Stimulated activated CD8-positive, alpha-beta memory T cell treated with anti-CD3 and anti-CD28 coated beads, Interleukin-4, amount 100 ng/mL, for 4 hours (primary cell): ENCODE measurements at places on chromosomes 3 and 15.

- DNase-seq, result no peak
Observed at GRCh38 chr15:100592898-100593297, 9.1 kb downstream of the LINS1 start.

DNA sequence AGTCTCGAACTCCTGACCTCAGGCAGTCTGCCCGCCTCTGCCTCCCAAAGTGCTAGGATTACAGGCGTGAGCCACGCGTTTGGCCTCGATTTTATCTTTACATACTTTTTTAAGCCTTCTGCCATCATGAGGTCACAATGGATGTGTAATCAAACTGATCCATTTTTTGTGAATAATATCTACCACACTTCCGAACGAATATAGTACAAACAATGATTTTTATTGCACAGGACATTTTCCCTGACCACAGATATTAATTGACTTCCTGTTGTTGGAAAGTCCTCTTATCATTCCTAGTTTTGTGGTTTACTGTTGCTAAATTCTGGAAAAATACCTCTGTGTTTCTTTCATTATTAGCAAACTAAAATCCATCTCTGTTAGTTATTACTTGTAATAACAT, 68.9 kb downstream of the MINDY2 start:
- DNase-seq, result no peak

DNA sequence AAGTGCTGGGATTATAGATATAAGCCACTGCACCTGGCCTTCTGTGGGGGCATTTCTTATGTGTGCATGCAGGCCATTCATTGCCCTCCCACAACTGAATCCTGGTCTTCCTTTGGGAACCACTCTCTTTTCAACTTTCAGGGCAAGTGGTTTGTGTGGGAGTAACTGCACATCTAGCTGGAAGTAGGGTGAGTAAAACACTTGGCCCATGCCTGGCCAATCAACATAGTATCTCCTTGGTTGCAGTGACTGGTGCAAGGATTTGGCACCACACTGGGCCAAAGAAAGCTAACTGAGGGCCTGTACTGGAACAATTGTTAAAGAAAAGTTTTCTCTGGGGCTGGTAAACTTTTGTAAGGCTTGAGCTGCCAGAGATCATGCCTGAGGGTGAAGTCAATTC, 189.2 kb upstream of the FEZF2 start:
- no peak for DNase-seq

DNA sequence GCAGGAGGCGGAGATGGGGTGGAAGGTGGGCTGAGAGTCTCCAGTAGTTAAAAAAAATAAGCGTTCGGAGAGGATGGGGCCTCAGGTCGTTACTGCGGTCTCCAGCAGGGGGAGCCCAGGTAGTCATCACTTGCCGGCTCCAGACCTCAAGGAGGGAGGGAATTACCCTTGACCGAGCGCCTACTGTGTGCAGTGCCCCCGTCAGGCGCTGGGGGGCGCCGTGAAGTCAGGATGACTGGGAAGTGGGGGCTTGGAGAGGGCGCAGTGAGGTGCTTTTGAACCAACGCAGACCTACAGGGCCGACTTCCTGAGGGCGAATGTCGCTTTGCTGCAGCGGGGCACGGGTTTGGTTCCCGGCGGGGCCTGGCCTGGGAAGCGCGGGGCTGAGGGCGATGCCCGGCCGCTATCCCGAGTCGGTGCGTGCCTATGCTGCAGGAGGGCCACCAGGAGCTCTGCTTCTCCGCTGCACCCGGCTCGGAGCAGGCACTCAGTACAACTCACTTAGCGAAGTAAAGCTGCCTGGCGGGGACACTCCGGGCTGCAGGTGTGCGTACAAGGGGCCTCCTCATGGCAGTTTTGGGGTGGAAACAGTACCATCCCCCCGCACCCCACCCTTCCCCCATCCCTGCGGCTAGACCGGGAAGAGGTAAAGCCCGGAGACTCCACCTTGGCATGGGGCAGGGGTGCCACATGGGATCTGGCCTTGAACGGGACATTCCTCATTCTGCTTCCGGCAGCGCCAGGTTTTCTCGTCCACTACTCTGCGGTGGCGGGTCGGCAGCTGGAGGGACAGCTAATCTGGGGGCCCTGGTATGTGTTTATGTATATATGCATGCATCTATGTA, 79.8 kb downstream of the RHCG start:
- DNase-seq, result peak; percentile 39

DNA sequence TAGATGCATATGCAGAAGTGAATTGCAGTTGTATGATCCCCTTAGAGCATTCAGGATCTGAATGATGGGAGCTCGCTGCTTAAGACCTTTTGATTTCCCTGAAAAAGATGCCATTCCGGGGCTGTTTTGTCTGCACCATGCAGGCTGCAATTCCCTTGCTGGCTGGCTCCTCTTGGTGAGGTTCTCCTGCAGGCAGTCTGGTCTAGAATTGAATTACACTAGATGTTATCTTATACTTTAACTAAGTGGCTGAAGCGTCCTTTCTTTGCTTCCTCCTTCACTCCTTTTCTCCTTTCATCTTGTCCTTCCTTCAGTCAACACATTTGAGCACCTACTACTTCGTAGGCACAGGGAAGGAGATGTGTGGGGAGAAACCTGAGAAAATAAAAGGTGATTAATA, 18.6 kb upstream of the MYZAP start:
- DNase-seq, result no peak

GRCh38 chr15:88613074-88613944, 7.8 kb upstream of the AEN start:
- no peak for DNase-seq

DNA sequence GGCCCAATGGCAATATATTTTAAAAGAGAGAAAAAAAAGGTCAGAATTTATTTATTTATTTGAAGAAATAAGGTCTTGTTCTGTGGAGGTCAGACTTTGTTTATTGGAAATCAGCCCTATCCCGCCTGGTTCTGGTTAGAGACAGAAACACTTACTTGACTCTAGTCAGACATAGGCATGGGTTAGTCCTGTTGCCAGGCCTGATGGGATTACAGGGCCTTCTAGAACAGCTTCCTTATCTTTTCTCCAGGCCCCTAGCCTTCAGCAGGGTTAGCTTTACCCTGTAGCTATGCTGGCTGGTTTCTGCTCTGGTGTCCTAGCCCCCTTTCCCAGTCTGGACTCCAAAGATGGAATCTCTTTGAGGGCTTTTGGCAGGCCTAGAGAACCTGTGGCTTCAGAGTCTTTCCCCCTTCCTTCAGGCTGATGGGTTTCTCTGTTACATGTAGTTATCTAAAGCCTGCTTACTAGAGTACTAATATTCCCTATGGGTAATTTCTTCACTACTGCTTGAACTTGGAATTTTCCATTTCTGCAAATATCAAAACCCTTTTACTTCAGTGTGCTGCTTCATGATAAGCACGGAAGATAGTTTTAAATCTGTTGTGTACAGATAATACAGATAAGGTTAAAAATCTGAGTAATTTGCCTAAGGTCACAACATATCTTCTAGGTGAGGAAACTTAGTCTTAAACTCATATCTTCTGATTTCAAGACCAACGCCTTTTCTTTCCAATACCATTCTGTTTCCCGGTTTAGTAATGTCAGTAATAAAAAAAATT, 10.6 kb downstream of the IREB2 start:
- no peak for DNase-seq

DNA sequence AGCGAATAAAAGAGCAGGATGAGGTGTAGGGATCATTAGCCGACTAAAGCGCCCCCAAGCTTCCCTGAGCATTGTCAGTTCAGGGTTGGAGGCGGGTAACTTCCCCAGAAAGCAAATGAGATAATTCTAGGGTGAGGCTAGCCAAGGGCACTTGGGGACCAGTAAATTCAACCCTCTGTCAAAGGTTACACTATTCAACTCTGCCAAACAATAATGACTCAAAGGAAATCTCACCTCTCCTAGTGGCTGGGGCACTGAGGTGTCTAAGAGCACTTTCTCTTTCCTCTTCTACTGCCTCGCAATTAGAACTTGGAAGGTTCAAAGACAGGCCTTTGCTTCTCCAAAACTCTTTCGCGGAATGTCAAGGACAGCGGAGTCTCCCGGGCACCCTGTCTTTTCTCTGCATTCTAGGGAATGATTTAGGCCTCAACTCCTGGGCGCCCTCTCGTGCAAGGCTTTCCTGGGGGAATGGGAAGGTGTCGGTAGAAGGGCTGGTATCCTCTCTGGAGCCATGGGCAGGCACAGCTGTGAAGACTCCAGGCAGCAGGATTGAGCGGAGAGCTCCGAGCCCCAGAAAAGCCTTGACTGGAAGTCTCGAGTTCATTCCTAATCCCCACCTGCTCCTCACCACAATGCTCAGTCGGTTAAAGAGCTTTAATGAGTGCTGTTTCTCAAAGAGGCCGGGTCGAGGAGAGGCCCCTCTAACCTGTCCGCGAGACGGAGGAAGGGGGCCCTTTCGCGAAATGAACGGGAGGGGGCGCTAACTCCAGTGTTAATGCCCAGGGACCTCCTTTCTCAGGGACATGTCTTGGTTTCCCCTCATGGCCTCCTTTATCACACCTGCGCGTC, 21.9 kb downstream of the ZIC4 start:
- no peak for DNase-seq

GRCh38 chr3:99878005-99878404, 60.3 kb downstream of the CMSS1 start:
- no peak for DNase-seq

GRCh38 chr15:40058476-40059140, 19.6 kb upstream of the SRP14 start:
- DNase-seq, result no peak

DNA sequence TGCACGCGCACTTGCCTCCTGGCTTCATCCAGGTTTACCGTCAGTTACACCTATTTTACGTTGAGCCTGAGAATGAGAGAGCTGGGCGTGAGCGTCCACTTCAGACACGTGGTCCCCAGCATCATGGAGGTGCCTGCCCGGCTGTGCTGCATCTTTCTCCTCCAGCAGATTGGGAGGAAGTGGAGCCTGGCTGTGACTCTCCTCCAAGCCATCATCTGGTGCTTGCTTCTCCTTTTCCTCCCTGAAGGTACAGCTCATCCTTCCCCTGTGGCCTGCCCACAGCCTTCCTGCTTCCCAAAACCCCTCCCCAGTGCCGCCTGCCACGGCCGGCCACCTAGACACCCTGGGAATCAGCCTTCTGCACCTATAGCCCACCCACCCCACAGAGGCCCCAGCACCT, 31.6 kb downstream of the SLC22A14 start:
- DNase-seq, result no peak

DNA sequence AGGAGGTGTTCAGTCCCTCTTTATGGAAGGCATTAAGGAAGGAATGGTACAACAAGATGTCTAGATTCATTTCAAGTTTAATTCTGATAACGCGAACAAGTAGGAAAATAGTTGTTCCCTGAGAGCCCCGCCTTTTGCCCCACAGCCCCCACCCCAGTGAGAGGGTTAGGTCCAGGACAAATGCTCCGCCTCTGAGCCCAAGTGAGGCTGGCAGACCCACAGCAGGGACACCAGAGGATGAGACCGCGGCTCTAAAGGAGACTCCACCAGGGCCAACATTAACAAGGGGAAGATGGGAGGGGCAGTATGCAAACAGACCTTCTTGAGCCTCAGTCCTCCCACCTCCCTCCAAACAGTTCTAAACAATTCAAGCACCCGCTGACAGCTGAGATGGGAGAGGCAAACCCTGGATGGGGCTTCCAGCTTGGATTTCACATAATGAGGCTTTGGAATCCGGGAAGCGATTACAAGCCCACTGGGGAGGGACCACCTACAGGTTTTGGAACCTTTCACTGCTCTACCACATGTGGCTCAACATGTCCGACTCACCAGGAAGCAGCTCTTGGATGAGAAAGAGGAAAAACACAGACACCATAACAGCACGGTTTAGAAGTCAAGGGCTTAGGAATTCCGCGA, 42.9 kb upstream of the IREB2 start:
- no peak for DNase-seq

DNA sequence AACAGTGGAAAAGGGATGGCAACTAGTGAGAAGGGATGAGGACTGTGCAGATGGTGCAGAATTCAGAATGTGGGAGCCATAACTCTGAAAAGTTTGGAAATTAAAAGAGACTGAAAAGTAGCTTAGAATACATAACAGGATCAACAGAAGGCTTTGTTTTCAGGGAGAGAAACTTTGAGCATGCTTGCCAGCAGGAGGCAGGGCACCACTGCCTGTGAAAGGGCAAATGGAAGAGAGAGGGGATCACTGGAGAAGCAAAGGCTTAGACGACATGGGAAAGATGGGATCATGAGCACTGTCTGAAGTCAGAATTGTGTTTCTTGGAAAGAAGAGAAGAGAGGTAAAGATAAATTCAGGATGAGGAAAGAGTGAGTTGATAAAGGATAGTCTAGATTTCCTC, 99.6 kb downstream of the ABI3BP start:
- no peak for DNase-seq

DNA sequence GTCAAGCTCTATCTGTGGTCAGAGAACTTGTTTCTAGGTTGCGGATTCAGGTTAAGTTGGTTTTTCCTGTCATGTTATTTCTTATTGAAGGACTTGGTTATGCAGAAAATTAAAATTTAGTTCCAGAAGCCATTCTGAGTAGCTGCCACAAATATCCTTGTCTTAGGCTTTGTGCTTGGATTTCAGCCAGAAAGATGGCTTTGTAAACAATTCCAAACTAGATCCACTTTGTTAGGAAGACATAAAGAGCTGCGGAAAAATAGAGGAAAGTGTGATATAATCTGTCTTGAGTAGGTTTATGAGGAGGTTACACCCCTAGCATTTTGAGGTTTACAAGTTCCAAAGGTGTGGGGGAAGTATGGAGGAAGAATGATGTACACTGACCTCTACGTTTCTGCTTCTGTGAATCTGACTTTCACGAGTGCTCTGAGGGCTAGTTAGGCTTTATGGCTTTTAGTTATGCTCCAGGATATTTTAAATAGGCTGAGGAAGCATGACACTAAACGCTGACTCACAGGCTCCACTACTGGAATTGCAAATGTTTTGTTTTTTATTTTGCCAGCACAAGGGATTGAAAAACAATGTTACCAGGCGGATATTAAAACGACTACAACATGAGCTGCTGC, 46.3 kb upstream of the UTS2B start:
- no peak for DNase-seq

- no peak for DNase-seq
Observed at GRCh38 chr3:23923786-23924185, 6.9 kb downstream of the RPL15 start.

GRCh38 chr15:58568157-58568571, 136.4 kb downstream of the LIPC start:
- no peak for DNase-seq

GRCh38 chr3:30768046-30768445, 126.4 kb downstream of the GADL1 start:
- no peak for DNase-seq
